Lower lobe of right lung (tissue), 2 donors: ENCODE measurements at places on chromosomes 4 and X. TPM values are rescaled to one million over a fixed set of nuclear protein-coding genes. Genes with fewer than 3 reads are reported as not detected.

DNA sequence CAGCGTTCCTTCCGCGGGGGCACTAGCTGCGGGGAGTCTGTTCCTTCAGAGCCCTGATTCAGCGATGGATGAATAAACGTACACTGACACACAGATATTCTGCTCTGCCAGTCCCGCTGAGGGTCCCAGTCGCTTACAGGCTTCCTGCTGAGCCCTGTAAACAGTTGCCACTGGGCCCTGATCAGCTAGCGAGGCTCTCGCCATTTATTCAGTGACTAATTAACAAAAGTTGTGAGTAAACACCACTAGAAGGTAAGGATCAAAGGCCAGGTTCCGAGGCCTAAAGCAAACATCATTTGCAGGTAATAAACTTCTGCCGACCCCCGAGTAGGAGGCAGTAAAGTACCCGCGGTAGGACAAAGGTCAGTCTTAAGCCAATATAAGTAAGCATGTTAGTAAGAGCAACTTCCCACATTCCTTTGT, 442.6 kb upstream of the GALNT7 start:
- no peaks in the 10 kb centered on the region for H3K36me3 ChIP-seq
- no peak overlapping the region for H3K4me3 ChIP-seq
- H3K27me3 ChIP-seq, result no peaks in the 10 kb centered on the region
- DNase-seq, result no peak
- H3K4me1 ChIP-seq, result no peaks in the 10 kb centered on the region

DNA sequence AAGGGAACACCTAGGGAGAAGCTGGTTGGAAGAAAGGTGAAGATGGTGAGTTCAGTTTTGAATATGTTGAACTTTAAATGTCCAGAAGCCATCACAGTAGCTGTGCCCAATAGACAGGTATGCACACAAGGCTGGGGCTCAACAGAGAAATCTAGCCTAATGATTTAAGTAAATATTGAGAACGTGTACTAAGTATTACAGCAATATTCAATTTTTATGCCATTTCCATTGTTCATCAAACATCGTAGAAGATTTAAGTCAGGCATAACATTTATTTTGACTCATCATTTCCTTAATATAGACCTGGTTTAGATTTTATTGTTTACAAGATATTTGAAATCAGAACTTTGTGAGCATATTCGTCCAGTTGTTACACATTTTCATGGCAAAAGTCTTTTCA, 116.4 kb downstream of the HPGD start:
- no peaks in the 10 kb centered on the region for H3K27me3 ChIP-seq
- no peak for DNase-seq
- no peak overlapping the region for H3K4me3 ChIP-seq
- H3K4me1 ChIP-seq, result no peaks in the 10 kb centered on the region

ENPP6 gene
- total RNA-seq, result 0.74 TPM

GRCh38 chr4:159197260-159197884, 94.5 kb downstream of the RAPGEF2 start:
- DNase-seq, result no peak
- H3K27me3 ChIP-seq, result no peaks in the 10 kb centered on the region
- H3K27ac ChIP-seq, result no peak overlapping the region
- no peaks in the 10 kb centered on the region for H3K4me1 ChIP-seq
- no peak overlapping the region for H3K4me3 ChIP-seq

DNA sequence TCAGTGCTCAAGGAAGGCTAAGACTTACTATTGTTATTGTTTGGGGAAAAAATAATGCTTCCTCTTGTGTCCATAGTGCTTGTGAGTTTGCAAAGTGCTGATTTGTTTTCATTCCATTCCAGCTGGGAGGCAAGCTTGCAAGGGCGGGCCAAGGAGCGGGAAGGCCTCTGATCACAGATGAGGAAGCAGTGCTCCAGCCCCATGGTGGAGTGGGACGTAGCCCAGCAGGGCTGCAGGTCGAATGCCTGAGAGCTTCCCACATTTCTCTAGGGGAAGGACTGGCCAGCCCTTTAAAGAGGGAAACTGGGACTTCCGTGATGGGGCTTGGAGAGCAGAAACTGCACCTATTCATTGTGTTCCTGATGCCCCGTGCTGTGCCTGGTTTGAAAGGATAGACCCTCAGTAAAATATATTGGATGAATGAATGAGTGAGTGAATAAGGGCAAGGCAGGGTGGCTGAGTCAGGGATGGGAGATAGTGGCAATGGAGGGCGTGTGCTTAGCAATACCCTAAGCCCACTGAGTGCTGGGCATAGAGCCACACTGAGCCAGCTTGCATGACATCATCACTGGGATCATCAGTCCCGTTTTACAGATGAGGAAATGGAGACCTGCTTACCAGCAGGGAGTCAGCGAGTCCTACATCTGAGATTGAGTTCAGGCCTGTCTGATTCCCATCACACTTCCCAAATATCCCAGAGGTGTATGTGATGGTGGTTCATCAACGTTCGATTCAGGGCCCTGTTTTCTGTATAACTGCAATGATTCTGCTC, 17.9 kb upstream of the NSG1 start:
- H3K36me3 ChIP-seq, result no peaks in the 10 kb centered on the region
- H3K4me3 ChIP-seq, result no peak overlapping the region
- no peak for DNase-seq
